Activated T-cell treated with anti-CD3 and anti-CD28 coated beads for 24 hours (primary cell): ENCODE measurements at places on chromosomes 7 and 10.

- no peak for DNase-seq
Observed at GRCh38 chr10:59362144-59362958, at the start of gene FAM13C. Gene FAM13C, minus strand, starts transcription at chr10:59362549. Its CDS starts 89 bp downstream, at chr10:59362460.

GRCh38 chr10:91930939-91931338 lies 7.4 kb downstream of the BTAF1 start:
- no peak for DNase-seq

GRCh38 chr7:77525231-77525630 lies 11.9 kb upstream of the PTPN12 start:
- no peak for DNase-seq

DNA sequence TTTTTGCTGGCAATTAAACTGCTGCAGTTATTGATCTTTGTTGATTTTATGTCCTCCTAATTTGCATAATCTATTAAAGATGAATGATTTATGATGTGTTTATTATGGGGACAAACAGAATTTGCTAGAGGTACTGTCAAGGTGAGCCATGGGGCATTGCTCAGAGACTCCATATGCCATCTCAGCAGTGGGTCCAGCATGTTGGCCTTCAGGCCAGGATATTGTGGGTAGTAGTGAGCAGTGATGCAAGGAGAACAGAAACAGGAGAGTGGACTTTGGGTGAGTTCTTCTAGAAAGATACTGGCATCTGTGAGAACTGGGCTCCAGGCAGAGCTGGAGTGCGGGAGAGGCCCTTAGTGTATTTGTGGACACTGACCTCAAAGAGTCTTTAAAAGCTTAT lies 65.9 kb downstream of the PAX2 start:
- DNase-seq = no peak

DNA sequence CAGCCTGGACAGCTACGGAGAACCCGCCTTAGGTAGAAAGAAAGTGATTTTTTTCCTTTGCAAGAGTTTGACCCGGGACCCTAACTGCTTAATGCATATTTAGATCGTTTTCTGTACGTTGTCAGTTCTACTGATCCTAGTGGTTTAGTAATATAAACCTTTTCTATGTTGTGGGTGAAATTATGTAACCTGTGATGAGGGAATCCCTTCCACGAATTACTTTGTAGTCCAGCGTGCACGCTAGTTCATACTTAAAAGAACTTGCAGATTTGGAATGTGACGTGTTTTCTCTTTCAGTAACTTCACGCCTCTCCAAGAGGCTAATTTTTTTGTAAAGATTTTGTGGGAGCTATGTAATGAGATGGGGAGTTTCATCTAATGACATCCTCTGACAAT lies 705 bp downstream of the SLF2 start:
- DNase-seq = no peak

DNA sequence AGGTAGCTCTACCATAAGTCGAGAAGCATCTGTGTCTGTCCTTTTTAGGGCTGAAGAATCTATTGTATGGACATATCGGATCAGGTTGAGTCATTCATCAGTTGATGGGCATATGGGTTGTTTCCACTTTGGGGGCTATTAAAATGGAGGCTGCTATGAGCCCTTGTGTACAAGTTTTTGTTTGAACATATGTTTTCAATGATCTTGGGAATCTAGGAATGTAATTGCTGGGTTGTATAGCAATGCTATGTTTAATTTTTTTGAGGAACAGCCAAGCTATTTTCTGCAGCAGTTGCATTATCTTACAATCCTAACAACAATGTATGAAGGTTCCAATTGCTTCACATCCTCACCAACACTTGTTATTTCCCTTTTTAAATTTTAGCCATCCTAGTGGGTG lies 46.4 kb upstream of the HABP2 start:
- no peak for DNase-seq
